ENCODE measurements at places on chromosomes 12 and 14.

- DNase-seq: no peak
Measured at GRCh38 chr12:54933376-54933775, 51.2 kb downstream of the TESPA1 start.

DNA sequence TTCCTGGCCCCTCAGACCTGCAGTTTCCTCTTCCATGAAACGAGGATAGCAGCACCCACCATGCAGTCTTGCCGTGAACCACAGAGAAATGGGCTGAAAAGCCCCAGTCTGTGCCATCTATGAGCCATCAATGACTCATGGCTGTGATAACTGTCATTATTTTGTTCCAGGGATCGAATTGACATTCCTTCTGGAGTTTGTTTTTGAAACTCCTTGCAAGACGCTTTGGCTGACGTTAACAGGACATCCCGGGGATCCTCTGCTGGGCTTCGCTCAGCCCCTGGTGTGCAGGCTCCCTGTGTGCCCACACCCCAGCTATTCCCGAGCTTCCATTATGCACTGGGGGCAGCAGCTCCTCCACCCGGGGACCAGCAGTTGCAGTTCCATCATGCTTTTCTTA lies 33.8 kb downstream of the MMAB start:
- DNase-seq: no peak

DNA sequence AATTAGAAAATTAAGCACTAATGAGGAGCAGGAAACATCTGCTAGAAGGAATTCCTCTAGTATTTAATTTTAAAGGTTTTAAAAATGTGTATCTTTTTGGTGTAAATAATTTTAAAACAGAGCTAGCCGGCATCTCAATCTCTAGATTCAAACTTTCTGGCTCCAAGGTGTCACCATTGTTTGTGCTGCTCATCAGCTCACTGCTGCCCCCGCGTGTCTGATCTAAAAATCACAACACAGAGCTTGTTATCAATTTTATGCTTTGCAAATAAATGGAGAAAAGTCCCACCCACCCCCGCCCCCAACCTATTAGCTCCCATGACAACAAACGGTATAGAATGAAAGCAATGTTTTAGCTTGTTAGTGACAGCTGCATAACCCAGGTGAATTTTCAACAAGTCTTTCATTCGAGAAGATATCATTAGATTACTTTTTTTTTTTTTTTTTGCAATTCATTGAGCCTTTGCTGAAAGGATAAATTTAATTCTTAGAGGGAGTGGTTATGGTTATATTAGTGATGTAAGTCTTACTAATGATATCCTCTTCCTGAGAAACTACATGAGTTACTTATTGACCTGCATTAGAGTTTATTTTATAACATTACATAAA lies 11.3 kb upstream of the ABHD12B start:
- peak; percentile 56 for DNase-seq

- no peak for DNase-seq
Measured at GRCh38 chr12:90851800-90852718, 102.9 kb downstream of the CCER1 start.

DNA sequence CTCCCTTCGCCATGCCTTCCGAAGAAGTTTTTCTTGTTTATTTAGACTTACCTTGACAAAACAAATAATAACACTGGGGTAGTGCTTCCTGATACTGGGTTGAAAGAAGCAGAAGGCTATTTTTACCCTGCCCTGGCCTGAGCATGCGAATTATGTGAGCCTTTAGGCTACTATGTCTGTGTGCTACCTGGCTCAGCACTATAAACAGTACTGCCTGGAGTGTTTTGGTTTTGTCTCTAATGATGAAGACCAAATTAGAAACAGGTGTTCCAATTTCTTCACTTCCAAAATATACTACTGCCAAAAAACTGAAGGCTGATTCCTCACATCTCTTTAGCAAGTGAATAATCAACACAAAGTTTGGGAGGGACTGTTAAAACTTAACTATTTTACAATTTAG lies 7.6 kb upstream of the OVCH1 start:
- no peak for DNase-seq

DNA sequence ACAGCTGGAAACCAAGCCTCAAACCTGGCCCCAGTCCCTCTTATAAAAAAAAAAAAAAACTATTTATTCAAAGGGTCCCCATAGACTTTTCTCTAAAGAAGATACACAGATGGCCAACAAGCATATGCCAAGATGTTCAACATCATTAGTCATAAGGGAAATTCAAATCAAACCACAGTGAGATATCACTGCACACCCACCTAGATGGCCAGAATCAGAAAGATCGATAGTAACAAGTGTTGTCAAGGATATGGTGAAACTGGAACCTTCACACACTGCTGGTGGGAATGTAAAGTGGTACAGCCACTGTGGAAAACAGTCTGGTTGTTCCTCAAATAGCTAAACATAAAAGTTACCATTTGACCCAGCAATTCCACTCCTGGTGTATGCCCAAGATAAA lies 5.9 kb upstream of the NFYB start:
- no peak for DNase-seq

DNA sequence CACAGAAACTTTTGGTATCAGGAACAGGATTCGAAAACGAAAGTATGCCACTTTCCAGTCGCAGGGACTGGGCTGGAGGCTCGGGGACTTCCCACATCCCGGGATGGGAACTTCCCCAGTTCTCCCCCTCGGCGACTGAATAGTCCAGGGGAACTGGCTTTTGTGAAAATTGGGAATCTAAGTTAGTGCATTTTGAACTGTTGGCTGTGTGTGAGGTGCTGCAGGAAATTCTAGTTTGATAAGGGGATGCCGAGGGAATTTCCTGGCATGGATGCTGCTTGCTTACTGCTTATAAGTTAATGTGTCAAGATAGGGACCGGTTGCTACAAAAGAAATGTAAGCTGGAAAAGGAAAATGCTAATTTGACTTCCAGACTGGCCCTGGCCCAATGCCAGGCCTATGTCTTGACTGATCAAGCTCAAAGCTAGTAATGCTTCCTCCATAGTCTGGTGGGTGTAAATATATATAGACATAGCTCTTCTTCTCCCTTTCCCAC lies 73.4 kb upstream of the EIF5 start:
- DNase-seq: no peak

DNA sequence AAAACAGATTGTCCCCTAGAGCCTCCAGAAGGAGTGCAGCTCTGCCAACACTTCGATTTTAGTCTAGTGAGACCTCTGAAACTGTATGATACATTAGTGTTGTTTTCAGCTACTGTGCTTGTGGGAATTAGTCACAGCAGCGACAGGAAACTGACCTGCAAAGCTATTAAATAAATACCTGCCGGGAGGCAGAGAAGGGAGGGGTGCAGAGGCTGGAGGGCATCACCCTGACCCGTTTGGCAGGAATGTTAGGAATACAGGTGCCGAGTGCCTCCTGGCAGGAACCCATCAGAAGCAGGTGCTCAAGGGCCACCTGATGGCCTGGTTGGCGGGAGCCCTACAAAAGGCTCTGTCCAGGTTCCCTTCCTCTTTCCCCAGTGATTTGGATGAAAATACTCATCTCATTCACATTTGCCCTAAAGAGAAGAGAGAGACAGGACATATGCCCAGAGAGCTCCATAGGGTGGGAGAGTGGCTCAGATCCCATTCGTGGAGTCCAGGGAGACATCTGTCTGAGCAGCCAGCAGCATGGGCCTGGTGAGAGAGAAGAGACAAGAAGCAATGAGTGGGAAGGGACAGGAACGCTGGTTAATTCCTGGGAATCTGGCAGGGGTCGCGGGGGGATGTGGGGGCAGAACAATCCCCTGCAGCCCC lies 44.6 kb downstream of the C14orf132 start:
- no peak for DNase-seq

GRCh38 chr14:58299401-58300330 lies 1.3 kb downstream of the ARID4A start:
- DNase-seq: no peak

DNA sequence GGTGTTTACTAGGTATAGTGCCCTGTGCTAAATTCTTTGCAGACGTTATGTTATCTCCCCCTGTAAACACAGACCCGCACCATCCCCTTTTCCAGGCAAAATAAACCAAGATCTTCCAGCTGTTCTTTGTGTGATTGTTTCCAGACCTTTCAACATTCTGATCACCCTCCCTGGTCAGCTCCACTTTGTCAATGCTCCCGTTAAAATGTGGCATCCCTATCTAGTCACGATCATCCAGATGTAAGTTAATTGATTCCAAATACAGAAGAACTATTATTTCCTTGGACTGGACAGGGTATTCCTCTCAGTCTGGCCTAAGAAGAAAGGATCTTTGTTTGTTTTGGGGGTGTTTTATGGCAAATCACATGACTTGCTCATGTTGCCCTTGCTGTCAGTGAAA lies 127.6 kb upstream of the ARID2 start:
- no peak for DNase-seq

DNA sequence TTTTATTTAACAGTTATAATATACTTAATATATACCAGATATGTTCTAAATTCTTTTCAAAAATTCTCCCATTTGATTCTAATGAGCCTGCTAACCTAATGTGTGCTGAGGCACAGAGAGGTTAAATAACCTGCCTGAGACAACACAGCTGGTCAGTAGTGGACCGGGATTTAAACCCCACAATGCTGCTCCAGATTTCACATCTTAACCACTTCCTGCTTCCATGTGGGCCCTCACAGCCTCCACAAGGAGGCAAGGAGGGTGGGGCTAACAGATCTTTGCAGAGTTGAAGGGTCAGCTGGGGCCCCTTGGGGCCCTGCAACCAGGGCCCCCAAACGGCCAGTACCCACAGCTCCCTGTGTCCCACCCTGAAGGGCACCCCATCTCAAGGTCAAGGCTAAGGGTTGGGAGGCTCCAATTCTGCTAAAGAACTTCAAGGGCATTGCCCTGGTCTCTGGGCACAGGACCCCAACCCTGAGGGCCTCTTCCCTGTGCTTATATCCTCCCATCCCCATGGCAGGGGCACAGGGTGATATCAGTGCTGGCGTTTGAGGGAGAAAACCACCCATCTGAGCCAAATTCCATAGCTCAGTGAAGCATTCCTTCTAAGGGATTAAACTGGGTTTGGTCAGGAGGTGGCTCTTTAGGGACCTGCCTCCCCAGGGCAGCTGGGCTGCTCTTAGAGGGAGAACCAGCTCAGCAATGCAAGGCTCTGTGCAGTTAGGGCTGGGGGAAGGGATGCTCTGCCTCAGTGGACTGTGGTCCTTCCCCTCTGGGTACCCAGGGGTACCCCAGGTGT lies 2.2 kb downstream of the KRT80 start:
- DNase-seq: no peak

DNA sequence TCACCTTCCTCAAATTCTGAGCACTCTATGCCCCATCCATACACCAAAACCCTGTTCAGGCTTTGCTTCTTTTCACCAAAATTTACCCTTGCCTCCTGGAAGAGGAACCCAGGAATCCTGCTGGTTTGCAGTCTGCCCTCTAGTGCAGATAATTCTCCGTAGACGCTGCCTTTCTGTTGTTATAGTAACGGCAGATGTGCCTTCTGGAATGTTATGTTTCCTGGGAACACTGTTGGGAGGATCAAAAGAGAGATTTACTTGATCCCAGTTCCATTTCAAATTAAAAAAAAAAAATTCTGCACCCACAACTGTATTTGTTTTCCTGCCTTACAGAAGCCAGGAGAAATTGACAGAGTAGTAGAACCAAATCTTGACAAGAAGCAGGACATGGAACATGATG lies 104.2 kb upstream of the RMST start:
- DNase-seq: no peak

- no peak for DNase-seq
Measured at GRCh38 chr12:19369691-19370148, 69.6 kb upstream of the AEBP2 start.

DNA sequence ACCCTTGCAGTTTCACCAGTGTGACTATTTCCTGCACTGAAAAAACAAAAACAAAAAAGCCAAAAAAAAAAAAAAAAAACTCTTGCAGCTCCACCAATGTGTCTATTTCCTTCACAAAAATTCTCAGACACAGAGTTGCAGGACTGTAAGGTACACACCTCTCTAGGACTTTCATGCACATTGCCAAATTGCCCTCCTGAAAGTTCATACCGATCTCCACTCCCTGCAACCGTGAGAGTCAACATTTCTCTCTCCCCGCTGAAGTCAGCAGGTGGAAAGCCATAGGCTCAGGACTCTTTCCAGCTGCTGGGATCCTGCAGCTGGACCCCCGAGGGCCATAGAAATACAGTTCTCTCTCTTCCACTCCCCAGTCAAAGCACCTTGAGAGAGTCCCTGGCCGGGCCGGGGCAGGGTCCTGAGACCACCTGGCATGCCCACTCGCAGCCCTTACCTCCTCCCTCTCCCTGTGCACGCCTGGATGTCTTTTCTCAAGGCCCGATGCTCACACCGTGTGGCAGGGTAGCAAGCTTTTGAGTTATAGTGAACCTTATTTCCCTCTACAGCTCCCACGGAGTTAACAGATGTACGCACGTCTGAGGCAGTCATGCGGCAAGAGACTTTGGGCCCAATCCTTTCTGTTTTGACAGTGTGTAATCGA lies 23.6 kb downstream of the MMAB start:
- DNase-seq: no peak

GRCh38 chr12:11075642-11076041 lies 13.5 kb upstream of the TAS2R46 start:
- no peak for DNase-seq

- DNase-seq: no peak
Measured at GRCh38 chr12:27711317-27711682, 668 bp downstream of the MRPS35 start.

- DNase-seq: no peak
Measured at GRCh38 chr12:70592664-70593063, 44.6 kb downstream of the PTPRB start.

All from NCI-H187 treated with DMSO at 0.1 percent for 48 hours (cell line).